ENCODE measurements at places on chromosomes 6 and 20. TPM values are rescaled to one million over a fixed set of nuclear protein-coding genes. Genes with fewer than 3 reads are reported as not detected.

Gene SOBP
- total RNA-seq: 0.31 TPM

GRCh38 chr20:23033918-23034317 is 1.2 kb upstream of the SSTR4 start:
- no peak for DNase-seq

- no peak for DNase-seq
Observed at GRCh38 chr20:4025679-4026078, 10.3 kb upstream of the RNF24 start.

Gene SLC22A2
- total RNA-seq: not detected

Gene SNAP91
- total RNA-seq: not detected

- DNase-seq: no peak
Observed at GRCh38 chr20:46811224-46812084, 83.2 kb upstream of the EYA2 start.

- DNase-seq: no peak
Observed at GRCh38 chr6:151514000-151514730, 20.3 kb downstream of the CCDC170 start.

Gene C20orf202
- not detected for total RNA-seq

DNA sequence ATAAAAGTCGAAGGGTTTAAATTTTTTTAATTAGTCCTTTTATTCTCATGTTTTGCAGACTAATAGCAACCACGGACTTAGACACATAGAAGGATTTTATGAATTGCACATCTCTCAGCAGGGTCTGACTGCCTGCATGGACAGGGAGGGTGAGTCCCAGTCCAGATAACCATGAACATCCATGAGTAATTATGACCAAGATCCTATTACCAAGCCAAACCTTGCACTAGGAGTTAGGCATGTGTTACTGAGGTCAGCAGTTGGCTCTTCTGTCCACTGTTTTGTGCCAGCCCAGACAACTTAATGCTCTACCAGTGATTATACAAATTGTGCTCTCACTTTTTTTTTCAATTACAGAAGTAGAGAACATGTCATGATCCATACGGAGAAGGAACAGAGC is 211.2 kb downstream of the MAFB start:
- DNase-seq: no peak

Gene MUC22
- not detected for total RNA-seq

GRCh38 chr20:3890398-3890751 is 1.2 kb downstream of the PANK2 start:
- DNase-seq: no peak

Gene RAET1L
- total RNA-seq: not detected

GRCh38 chr20:63915471-63915870 is 20.5 kb downstream of the DNAJC5 start:
- DNase-seq: no peak

DNA sequence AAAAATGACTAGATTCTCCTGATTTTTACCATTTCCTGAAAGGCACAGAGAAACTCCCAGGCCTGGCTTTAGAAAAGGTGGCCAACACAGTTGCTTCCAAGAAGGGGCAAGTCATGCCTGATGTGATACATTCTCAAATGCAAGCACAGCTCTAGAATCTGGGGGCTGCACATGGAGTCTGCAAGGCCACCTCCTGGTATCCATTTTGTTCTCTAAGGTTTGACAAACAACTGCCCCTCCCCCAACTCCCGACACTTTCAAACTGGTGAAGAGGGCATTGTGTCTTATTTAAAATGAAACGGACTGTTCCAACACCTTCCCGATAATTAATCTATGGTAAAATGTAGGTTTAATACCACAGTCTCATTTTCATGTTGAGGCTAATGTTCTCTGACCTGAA is 220.2 kb upstream of the CEP162 start:
- DNase-seq: no peak

DNA sequence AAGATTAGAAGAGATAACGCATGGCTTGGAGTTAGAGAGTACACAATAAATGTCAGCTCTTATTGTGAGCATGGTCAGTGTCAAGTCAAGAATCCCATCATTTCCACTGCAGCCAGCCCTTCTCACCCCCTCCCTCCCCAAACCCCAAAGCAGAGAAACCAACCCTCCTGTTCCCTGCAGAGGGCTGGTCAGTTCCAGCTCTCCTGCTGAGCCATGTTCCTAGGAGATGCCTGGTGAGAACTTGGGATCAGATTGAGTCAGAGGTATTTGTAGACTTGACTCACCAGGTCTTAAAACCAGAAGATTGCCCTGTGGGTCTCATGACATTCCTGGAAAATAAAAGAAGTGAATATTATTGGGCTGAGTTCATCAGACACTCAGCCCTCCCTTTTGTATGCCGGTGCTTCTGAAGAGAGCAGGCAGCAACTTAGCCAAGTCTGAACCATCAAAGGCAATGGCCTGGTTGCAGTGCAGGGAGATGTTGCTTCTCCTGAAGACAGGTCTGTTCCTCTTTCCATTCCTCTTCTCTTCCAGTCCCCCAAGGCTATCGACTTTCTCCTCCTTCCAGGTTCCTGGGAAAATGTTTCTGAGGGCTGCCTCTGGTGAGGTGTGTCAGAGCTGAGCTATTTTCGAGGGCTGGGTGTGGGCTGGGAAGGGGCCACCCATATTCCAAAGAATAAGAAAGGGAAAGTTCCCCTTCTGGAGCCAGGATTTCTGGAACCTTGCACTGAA is 278.2 kb upstream of the SUPT3H start:
- no peak for DNase-seq

DNA sequence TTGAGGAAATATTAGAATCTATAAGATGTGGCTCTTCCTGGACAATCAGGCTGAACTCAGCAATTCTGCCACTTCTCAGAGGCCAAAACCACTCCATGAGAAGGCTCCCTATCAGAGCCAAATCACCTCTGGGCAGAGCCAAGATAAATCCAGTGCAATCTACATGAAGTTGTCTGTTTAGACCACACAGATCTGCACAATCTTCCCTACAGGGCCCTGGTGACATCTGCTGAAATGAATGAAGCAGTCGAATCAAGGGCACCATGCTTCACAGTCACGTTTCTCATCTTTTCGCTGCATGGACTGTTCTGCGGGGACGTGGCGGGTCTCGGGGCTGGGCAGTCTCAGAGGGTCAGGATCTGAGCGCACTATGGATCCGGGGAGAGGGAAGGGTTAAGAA is 60.1 kb upstream of the CD93 start:
- DNase-seq: no peak

Gene ADGRF1
- not detected for total RNA-seq

GRCh38 chr6:124334359-124334758 is 530.7 kb downstream of the NKAIN2 start:
- no peak for DNase-seq

Gene MAK
- total RNA-seq: 0.07 TPM

Gene AFG1L
- 5.9 TPM for total RNA-seq

Gene CBFA2T2
- total RNA-seq: 21.8 TPM

Gene PSORS1C2
- total RNA-seq: not detected

DNA sequence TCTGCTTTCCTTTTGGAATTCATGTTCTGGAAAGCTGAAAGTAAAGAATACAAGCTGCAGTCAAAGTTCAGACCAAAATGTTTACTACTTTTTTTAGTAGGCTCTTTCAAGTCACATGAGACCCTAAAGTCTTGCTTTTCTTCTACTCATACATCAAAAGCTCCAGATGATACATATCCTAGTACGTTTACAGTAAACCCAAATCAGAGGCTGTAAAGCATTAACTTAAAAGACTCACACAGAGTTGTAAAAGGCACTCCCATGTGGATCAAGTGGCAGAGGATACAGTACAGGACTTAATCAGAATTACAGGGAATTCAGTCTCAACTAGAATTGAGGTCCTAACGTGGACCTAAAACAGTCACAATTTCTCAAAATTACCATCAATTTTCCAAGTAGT is 40.7 kb downstream of the STK38 start:
- no peak for DNase-seq

DNA sequence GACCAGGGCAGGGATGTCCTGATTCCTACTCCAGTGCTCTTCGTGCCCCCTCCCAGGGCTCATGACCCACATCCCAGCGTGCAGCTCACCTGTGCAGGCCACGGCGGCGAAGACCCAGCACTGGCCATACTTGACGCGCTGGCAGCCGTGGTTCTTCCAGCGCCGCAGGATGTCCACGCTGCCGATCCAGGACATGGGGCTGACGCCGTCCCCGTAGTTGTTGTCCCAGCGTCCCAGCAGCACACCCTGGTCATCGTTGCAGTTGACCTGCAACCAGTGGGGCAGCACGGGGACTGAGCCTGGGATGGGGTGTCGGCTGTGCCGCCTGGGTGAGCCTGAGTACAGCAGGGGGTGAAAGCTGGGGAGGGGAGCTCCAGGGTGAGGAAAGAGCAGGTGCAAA is 18.4 kb downstream of the TGM2 start:
- DNase-seq: no peak

- DNase-seq: no peak
Observed at GRCh38 chr20:46342451-46343347, 34.4 kb upstream of the CDH22 start.

DNA sequence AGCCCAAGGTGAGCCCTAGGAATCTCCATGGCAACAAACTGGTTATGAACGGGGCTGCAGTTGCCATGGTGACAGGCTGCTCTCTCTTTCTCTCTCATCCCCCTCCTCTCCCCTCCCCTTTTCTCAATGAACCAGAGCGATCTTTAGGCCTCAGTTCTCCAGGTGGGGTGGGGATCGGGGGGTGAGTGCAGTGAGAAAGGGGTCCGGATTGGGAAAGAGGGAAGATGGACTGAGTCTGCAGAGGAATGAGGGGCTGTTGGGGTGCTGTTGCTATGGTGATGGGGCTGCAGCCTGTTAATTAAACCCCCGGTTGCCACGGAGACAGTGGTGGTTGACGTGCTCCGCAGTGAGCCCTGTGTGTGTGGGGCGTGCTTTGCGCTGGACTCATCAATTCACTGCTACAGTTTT is 3.6 kb upstream of the SLC12A5 start:
- no peak for DNase-seq

- no peak for DNase-seq
Observed at GRCh38 chr6:166467436-166468000, 84.8 kb upstream of the MPC1 start.

Gene MOG
- not detected for total RNA-seq

DNA sequence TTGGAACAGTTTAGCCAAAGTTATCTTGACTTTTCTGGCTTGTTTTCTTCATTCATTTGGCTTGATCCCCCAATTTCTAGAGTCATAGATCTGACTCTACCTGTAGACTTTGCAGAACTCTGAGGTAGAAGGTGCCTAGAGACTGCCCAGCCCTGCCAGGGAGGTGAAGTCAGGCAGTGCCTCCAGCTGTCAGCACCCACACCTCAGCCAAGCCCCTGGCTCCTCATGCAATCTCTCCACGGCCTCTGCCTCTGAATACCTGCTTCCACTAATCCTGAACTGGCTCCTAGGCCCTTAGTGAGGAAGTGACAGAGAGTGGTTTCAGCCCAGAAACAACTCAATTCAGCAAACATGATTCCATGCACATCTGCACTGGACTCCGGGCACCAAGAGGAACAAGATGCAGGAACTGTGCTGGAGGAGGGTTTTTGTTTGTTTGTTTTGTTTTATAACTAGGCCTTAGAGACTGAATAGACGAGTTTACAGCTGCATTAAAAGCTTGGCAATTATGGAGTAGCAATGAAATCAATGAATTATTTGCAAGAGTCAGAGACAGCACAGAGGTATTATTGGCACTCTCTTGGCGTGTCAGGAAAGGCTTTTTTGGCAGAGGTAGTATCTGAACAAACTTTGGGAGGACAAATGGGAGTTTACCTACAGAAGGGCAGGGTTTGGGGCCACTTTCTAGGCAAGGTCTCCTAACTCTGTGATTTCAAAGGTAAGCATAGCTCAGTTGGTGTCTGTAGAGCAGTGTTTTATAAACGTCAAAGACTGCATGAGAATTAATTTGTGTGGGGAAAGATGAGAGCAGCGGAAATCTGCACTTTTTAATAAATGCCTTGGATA is 25.2 kb downstream of the TGM3 start:
- DNase-seq: no peak

DNA sequence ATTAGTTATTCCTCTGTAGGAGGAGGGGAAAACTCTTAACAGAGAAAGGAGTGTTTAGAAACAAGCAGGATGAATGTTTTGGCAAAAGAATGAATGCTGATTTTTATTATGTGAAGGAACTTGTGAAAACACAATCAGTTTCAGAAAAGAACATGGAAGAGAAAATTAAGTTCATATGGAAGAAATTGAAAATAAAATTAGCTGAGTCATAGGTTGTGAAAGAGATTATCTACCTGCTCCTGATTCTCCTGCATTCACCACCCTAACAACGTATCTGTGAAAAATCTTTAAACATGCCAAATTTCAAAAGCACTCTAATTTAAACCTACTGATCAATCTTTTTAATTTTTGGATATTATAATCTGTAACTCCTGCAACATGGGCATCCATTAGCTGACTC is 227.3 kb upstream of the RSPO3 start:
- DNase-seq: no peak

DNA sequence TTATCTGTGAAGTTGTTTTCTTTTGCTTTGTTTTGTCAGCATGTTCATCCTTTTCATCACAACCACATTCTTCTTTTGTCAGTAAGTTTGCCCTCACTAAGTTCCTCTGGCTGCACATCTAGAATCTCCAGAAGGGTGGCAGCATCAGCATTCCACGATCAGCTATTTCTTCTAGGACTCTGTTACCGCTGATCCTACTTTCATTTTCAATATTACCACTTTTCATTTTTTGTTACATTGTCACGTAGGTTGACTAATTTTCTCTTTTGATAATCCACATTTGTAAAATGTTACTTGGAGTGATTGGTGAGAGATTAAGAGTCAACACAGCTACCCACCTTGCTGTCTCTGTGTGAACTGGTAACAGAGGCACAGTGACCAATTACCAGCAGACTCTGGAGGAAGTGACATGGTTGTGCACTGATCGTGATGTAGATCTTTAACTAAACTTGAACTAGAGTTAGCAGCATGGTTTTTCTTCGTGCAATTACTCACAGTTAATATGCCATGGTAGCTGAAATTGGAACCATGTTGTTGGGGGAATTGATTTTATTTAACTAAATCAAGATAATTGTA is 307.9 kb upstream of the SLC35B3 start:
- DNase-seq: no peak

Gene ADGRF5
- total RNA-seq: not detected

Gene LINC00237
- not detected for total RNA-seq

- no peak for DNase-seq
Observed at GRCh38 chr6:87848616-87849015, 146.6 kb upstream of the AKIRIN2 start.

Gene NKAIN4
- total RNA-seq: not detected

Gene METTL24
- not detected for total RNA-seq

GRCh38 chr6:39852324-39852723 is 60.1 kb downstream of the DAAM2 start:
- no peak for DNase-seq

DNA sequence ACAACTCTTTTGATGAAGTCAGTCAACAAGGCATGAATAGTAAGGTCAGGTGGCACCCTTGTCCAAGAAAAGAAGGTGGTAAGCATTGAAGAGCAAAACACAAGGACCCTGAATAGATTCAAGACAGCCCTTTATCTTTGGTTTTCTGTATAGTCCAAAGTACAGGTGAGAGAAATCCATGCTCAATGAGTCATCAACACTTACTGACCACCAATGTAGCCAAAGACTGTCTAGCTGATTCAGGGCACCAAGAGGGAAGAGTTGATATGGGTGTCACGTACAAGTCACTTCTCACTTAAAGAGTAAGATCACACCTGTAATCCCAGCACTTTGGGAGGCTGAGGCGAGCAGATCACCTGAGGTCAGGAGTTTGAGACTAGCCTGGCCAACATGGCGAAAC is 528.3 kb downstream of the CD83 start:
- DNase-seq: no peak
